ENCODE measurements at places on chromosomes 7 and 10.

DNA sequence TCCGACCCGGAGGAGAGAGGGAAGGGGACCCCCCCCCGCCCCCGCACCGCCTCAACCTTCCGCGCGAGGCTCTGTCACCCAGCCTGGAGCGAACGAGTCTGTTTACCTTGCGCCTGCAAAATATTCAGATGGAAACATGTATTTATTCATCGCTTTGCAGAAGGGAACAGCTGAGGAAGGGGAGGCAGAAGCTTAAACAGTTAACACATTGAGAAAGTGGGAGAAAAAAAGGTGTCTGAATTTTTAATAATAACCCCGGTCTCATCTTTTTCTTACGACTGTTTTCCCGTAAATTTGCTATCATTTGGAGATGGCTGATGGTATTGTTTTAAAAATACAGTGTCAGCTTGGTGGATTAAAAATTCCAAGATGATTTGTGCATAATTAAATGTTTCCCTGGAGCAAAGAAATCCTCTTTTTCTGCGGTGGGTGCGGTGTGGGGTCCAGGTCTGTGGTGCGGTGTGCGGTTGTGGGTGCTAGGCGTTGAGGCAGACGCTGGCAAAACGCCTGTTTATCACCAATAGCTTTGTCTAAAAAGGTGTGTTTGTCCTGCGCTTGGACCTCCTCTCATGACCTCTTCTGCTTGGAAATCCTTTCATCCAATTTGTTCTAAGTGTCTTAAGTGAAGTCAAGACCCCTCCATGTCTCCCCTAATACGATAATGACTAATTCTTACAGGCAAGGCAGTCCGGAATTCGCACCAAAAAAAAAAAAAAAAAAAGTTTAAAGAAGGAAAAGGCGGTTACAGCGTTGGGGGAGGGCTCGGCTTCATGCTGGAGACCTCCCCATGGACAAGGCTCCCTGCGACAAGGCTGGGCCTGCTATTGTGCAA, 1.6 kb downstream of the UNCX start:
- DNase-seq = no peak

- DNase-seq = no peak
These were observed 64.4 kb downstream of the HBP1 start for GRCh38 chr7:107233174-107233573.

- DNase-seq = no peak
These were observed 181.1 kb downstream of the PTPN20 start for GRCh38 chr10:47092376-47092775.

DNA sequence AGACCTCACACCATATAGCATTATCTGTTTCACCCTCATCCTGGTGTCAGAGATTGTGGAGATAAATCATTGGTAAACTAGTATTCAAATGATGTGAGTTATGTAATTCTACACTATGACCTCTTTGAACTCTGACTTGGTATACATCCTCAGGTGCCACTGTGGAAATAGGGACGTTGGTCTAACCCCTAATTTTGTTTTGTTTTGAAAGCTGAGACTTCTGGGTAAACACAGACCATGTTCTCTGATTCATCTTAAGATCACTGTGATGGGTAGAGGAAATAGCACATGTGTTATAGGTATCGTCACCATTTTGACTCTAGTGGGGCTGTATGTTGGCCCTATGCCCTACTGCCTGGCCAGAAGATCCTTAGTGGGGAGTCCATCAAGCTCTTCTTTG, 241.6 kb downstream of the CCDC7 start:
- DNase-seq = no peak

DNA sequence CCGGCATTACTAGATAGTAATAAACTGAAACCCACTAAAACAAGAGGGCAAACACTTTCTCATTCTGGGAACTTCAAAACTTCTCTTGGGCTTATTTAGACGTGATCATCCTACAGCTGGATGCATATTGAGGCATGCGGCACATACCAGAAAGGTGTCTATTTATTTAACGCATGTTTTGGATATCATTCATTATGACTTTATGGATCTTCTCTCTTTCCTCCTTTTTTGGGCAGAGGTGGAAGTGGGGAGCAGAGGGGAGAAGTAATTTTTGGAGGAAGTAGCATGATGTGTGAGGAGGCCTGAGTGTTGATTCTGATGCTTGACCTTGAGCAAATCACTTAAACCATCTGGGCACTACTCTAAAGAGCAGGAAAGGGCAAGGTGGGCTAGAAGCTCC, 270.6 kb downstream of the TRIL start:
- no peak for DNase-seq
